CD4-positive, alpha-beta T cell treated with Interleukin-17A for 4 hours (primary cell): ENCODE measurements at places on chromosomes 1 and 21.

DNA sequence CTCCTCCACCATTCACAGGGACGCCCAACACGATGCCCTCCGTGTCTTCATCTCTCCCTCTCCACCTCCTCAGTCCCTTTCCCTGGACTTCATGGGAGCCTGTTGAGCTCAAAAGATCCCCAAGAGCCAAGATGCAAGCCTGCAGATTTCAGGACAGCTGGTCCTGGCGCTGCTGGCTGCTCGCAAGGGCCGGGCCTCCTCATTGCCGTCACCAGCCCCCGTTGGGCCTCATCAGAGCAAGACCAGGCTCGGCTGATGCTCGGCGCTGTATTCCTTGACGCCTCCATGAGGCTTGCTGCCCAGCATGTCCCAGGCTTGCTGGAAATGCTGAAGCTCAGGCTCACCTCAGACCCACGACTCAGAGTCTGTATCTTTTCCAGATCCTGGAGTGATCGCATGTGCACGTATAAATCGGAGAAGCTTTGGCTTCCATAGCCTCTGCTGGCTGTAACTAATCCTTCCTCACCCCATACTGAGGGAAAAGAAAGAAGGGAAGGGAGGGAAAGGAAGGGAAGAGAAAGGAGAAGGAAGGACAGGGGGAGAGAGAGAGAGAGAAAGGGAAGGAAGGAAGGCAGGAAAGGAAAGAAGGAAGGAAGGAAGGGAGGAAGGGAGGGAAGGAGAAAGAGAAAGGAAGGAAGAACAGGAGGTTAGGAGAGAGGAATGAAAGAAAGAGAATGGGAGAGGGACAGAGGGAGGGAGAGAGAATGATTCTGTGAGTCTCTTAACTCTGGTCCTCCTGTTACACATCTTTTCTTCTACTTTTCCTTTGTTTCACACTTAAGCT lies 94.6 kb downstream of the KCNJ15 start:
- DNase-seq, result no peak

DNA sequence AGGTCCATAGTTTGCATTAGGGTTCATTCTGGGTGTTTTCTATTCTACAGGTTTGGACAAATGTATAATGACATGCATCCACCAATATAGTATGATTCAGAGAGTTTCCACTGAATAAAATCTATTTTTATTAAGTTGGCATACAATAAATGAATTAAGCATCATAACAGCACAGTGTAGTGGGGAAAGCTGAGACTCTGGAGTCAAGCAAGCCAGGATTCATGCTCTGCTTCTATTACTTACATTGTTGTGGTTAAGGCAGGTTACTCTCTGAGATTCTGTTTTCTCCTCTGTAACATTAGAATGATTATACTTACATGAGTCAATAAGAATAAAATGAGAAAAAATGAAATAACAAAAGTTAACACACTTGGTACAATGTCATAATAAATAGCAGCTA lies 131.3 kb downstream of the SLC30A10 start:
- no peak for DNase-seq

- DNase-seq, result no peak
These were observed 5.8 kb upstream of the MMEL1 start for GRCh38 chr1:2638466-2639115.

DNA sequence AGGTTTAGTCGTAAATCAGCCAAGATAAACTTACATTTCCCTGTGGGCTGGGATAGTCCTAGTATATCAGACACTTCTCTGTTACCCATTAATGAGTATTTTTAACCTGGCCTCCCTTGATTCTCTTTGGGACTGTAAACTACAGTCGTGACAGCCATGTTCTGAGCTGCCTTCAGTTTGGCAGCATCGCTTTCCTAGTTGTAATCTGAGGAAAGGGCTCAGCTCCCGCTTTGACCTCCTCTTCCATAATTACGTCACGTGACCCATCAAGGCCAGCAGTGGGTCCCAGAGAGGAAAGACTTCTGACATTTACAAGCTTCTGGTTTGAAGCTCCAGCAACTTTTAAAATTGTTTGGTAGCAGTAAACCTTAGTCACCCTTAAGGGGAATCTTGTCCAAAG lies 34.6 kb upstream of the MTR start:
- no peak for DNase-seq

DNA sequence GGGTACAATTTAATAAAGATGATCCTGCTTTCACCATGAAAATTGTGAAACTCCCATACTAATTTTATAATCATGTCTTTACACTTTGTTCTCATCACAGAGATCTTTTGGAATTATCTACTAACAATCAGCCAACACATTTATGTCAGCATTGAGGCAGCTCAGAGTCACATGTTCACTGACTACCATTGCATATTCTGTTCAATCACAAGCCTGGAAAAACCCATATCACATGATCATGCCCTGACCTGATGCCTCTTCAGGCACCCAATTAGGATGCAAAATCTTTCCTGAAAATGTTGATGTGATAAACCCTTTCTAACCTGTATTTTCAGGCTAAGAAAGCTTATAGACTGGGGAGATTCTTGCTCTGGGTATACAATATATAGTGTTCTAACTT lies 21.6 kb upstream of the RASAL2 start:
- no peak for DNase-seq

GRCh38 chr1:197917805-197918651 lies 856 bp downstream of the LHX9 start:
- peak; percentile 17 for DNase-seq

- DNase-seq, result no peak
These were observed 58.5 kb downstream of the SLC66A1 start for GRCh38 chr1:19370453-19371170.

GRCh38 chr21:18340387-18340942 lies 63.1 kb downstream of the TMPRSS15 start:
- no peak for DNase-seq

- DNase-seq, result no peak
These were observed 112.5 kb downstream of the ADSS2 start for GRCh38 chr1:244339073-244339692.

- DNase-seq, result no peak
These were observed 86.5 kb upstream of the IFFO2 start for GRCh38 chr1:19042675-19043578.

DNA sequence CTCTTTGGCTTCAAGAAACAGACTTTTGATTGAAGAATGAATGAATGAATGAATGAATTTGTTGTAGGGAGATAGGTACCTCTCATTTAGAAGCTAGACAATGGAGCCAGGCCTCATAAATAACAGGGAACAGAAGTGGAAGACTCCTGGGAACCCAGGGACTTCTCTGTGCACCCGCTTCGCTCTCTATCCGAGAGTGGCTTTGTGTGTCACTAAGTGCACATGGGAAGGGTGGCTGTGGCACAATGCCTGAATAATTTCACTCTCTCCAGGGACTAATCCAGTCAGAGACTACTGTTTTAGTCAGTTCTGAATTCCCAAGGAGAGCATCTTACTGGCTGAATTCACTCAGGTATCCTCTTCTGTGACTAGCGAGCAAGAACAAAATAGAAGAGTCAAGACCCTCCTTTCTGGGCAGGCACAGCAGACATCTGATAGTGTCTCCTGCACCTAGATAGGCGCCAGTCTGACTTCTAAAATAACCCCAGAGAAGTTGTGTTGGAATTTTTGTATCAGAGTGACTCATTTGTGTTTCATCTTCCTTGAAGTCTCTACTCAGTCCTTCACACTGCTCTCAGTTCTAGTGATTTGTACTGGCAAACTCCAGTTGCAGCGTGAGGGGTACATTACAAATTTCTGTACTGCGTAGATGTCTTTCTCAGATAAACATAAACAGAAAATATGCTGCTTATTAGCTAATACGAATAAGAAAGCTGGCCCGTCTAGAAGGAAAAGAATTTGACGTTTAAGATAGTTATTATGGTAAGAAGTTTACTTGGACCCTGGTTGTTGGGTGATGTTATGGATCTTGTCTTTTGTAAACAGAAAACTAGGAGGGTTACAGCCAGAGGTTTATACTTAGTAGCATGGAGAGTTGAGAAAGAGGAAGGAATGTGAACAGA lies 34.0 kb downstream of the BACH1 start:
- no peak for DNase-seq

DNA sequence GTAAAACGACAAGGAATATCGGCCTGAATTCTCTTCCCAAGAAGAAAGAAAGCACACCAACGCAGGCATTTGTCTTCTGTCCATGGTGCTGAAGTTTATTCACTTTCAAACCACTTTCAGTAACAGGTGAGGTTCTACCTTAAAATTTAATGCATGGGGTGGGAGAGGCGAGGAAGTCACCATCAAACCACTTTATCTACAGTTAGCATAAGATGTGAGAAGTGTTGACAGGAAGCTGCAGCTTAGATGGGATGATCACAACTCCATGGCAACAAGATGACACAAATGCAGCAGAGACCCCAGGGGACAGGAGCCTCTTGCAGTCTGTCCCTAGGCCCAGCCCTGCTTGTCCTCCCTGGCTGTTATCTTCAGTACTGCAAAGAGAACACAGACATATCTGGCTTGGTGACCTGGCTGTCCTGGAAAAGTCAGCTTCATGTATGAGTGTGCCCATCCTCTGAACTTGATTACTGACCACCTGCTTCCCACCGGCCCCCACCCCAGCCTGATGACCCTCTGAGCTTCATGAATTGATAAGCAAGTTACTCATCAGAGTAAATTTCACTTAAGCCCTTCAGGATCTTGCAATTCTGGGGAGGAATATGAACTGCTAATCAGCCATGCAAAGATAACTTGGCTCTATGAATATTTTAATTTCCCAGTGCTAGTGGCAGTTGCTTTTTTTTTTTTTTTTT lies 1.8 kb downstream of the NPPA start:
- no peak for DNase-seq

DNA sequence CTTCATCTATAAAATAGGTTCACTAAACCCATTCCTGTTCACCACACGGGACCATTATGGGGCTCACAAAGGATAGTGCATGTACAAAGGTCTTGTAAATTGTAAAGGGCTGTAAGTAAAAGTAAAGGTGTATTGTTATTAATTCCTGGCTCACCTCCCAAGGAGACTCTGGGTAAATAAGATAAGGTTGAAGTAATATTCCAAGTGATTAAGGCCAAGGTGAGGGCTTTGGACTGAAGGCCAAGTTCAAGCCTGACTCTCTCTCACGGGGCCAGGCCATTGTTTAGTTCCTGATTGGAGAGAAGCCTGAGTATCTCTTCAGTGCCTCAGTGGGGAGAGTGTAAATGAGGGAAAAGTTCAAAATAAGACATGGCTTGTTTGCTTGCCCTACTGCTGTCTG lies 19.5 kb upstream of the ZFYVE9 start:
- no peak for DNase-seq

DNA sequence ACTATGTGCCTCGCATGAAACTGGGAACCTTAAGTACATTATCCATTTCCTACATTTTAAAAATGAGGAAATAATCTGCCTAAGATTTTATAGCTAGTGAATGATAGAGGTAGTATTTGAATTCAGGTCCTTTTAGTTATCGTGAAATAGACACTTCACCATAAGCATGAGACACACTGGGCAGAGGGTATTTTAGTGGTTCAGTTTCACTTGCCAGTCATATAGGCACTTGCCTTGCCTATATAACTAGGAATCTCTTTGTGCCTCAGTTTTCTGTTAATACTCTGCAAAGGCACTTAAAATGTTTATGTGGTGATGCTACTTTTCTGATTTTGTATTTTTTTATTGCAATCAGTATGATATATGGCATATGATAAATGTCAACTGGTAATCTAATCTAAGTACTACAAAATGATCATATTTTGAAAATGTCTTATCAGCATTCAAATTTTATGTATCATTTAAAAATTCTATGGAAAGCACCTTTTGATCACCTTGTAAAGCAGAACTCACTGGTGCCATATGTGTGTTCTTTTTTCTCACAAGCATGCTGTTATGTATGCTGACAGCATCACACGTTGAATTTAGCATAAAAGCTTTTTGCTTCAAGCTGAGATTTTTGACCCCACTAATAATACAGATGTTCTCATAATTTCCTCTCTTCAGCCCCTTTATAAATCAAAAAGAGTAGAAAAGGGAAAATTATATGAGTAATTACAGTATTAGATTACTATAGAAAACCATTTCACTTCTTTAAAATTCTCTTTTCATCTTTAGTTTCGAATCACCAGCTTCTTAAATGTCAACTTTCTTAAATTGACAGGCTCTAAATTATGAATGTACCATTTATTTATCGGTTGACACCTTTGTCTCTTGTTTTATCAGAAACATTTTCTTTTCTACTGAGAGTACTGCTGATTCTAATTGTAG lies 52.6 kb downstream of the RPS6KC1 start:
- no peak for DNase-seq

GRCh38 chr1:98749152-98749756 lies 87.7 kb downstream of the SNX7 start:
- no peak for DNase-seq

DNA sequence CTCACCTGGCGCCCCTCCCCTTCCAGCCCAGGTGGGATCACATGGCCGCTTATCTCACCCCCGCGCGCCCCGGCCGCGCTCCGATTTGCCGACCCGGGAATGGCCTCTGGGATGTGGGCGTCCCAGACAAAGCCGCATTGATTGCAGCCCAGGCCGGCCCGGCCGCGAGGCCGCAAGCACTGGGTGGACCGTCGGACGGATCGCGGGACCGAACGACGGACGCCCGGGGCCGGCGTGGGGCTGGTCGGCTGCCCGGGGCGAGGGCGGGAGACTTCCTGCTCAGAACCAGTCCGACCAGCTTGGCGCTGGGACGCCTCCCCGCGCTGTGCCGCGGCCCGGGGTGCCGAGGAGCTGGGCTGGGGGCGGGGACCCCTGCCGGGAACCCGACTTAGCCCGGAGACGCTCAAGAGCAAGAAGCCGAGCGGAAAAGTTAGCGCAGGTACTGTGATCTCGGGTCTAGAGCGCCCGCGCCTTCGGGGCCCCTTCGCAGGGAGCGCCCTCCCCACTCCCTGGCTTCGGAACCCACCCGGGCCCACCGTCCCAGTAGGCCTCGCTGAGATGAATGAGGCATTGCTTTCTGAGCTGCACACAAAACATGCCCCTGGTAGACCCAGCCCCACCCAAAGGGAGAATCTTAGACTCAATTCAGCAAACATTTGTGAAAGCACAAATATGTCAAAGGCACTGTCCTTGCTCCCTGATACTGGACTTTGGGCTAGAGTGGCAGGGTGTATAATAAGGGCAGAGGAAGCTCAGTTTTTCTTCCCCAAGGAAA lies 415 bp upstream of the LAD1 start:
- no peak for DNase-seq

GRCh38 chr1:245583081-245583480 lies 428.3 kb downstream of the KIF26B start:
- DNase-seq, result no peak

- DNase-seq, result peak; percentile 69
These were observed 86.4 kb downstream of the FAF1 start for GRCh38 chr1:50873458-50874187.

DNA sequence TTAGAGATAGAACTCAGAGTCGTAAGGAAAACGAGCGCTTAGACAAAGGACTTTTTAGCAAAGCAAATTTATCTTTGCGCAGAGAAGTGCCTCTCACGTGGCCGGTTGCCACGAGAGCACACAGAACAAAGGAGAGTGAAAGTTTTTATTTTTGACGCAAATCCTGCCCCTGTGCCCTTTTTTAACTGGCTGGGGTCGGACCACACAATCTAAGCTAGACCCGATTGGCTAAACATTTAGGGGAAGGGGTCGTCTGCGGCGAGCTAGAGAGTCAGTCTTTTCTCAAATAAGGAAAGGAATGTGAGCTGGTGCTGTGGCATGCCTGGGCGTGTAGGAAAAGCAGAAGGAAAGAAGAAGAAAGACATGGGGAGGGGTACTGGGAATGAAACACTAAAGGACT lies 2.4 kb downstream of the KRTAP10-2 start:
- no peak for DNase-seq
